ENCODE measurements at places on chromosomes 6 and 20.

- DNase-seq: no peak
Observed at GRCh38 chr6:155212106-155212505, 51.7 kb upstream of the CLDN20 start.

DNA sequence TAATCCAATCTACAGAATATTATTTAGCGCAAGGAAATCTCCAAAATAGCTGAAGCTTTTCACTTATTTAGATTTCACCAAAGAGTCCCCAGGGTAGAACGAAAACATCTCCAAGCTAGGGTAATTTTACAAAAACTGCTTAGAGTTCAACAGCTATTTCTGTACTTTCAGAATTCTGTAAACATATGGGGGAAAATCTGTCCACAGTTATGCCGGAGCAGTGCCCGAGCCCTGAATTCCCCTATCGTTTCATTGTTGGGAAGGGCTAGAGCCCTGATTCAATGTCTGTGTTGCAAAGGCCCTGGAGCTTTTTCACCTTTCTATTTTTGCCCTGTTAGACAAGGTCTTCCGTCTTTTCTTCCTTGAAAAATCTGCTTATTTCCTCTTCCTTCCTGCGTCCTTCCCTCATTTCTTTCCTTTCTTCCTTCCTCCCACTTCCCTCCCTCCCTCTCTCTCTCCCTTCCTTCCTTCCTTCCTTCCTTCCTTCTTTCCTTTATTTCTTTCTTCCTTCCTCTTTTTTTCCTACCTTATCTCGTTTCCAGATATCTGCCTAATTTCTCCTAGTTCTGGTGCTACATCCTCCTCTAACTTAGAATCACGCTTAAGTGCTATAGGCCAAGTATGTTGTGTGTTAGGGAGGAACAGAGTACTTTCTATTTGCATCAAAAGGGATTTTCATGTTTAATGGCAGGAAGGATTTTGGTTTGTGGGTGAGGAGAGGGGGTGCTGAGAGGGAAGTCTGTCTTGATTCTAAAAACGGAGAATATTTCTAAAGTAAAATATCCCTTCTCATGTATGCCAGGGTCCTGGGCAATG, 122.5 kb upstream of the BMP2 start:
- DNase-seq: no peak

DNA sequence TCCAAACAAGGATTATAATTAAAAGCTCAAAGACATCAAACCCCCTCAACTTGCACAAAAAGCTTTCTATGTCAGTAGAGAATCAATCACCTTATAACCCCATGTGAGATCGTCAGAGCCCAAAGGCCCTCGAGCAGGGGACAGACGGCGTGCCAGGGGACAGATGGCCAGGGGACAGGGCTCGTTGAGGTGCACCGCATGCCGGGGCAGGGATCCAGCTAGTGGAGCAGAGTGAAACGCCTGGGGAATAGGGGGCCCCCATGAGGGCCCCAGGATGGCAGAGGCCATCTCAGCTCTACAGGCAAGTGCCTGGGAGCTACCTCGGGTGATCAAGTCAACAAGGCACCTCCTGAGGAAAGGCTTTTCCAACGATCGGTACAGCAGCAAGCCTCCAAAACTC, 28.6 kb downstream of the DIDO1 start:
- no peak for DNase-seq

DNA sequence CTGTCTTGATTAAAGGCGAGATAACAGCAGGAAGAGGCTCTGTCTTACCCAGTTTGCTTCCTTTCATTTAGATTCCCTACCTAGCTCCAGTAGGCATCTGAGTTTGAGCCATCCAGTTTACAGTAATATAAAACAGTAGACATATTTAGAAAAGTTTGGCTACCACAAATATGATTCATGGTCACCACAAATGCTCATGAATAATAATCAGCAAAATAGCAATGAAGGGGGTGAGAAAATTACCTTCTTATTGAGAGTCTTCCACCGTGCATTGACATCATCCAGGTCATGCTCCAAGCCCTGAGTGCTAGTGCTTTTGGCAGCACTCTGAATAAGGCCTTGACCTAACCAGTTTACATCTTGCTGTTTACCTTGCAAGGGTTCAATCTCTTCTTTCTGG, 106.2 kb downstream of the DST start:
- no peak for DNase-seq

DNA sequence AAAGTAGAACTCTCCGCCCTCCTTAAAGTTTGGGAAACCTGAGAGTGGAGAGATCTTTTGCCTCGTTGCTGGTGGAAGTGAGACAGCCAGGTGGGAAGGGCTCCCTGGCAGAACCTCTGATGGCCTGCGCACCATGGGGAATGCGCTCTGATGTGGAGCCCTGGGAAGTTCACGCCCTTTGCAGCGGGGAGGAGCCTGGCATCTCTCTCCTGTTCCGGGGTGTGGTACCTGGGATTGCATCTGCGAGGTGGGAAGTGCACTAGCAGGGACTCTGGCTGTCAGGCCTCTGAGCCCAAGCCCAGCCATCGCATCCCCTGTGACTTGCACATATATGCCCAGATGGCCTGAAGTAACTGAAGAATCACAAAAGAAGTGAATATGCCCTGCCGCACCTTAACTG, 159.8 kb downstream of the AKAP7 start:
- no peak for DNase-seq

- DNase-seq: no peak
Observed at GRCh38 chr6:6515691-6516607, 72.6 kb upstream of the LY86 start.

DNA sequence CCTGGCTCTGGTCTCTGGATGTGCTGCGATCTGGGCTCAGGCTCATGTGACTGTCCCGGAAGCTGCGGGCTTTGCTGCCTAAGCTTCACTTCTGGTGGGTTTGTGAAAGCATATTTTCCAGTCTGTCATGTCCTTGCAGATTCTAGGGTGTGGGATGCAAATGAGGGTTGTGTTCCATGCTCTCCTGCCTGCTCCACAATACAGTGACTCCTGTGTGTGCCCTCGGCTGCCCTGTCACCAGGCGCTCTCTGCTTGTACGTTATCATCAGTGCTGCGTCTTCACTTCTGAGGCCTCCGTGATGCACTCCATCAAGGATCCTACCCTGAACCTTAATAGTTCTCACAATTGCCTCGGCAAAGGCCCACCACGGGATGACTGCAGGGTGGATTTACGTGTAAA, 84.2 kb downstream of the TTLL2 start:
- DNase-seq: no peak

- DNase-seq: no peak
Observed at GRCh38 chr6:106162921-106163320, 76.8 kb downstream of the PRDM1 start.

DNA sequence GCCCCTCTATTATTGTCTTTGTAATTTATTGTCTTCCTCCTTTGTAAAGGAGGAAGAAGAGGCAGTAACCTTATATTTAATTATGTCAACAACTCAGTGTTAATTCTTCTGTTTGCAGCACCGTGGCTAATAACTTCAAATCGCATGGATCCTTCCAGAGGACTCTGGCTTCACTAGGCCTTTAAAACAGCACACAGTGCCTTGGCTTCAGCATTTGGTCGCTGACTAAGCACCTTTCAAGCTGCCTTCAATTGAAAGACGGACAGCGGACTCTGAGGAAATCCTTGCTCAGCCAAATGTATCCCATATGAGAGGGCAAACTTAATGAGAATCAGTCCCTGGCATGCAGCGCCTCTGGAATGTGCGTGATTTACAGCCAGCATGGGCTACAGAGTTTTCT, 64.2 kb downstream of the SGK1 start:
- no peak for DNase-seq

DNA sequence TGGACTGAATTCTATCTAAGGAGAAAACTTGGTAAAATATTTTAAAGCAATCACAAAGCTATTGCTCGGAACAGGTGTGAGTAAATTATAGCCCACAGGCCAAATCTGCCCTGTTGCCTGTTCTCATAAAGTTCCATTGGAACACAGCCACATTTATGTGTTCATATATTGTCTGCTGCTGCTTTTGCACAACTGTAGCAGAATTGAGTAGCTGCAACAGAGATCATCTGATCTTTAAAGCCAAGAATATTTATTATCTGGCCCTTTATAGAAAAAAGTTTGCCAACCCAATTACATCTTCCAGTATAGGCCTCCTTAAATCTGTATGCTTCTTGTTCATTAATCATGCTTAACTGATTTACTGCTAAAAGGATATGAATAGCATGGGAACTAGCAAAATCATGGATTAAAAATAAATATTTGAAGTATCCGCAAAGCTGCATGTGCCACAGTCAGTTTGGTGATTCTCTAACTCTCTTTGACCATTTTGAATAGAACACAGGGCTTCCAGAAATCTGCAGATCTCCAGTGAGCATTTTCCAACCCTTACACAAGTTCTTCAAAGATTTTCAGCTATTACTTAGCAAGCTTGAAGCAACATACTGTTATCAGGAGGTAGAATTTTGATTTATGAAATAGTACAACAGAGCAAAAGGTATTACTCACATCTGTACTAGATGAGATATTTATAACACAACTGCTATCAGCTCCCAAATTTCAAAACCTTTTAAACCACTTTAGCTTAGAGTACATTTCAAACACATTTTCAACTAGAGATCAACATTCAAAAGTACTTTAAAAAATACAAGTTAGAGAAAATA, 312.6 kb upstream of the ID4 start:
- DNase-seq: no peak

Measured in NCI-H146 (cell line).